ENCODE measurements at places on chromosomes 12 and 14. TPM values are rescaled to one million over a fixed set of nuclear protein-coding genes. Genes with fewer than 3 reads are reported as not detected.
A peak's percentile ranks its signal among the peaks of the same experiment; 100 is the strongest.

Gene DLGAP5
- polyA plus RNA-seq: 31.2 TPM

- DNase-seq: no peak
These were observed 1636.5 kb upstream of the SEL1L start for GRCh38 chr14:83170165-83170564.

DNA sequence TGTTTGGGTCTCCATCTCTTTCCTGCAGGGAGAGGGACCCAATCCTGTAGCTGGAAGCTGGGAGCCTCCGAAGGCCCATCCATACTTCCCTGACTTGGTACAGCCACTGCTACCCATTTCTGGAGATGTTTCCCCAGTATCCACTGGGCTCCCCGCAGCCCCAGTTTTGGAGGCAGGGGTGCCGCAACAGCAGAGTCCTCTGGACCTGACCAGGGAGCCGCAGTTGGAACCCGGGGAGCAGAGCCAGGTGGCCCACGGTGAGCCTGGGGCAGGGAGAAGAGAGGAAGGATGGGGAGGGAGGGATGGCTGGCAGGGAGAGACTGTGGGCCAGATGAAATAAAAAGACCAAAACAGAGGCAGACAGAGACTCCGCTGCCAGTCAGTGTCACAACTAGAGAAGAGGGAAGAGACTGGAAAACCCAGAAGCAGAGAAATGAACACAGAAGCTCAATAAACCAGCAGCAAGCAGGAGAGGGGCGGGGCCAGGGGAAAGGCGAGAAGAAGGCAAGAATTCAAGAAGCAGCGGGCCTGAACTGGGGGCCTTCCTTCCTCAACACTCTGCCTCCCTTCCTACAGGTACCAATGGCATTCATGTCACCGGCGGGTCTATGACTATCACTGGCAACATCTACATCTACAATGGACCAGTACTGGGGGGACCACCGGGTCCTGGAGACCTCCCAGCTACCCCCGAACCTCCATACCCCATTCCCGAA, 6.3 kb downstream of the LTBR start:
- no peak for DNase-seq

DNA sequence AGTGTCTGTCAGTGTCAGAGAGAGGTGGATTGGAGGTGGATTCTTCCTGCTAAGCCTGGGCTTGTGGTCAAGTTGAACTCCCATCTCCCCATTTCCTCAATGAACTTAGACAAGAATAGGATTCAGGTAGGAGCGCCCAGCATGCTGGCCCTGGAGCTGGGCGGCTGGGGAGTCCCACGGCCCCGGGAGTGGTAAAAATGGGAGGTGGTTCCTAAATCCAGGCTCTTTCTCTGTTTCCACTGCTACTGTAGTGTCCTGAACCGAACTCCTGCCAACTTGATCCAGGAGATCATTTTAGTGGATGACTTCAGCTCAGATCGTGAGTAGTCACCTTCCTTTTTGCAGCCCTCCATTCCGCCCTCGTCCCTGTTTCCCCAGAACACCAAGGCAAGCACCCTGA, 65.1 kb downstream of the GALNT16 start:
- DNase-seq: no peak

- no peak for DNase-seq
These were observed 211.0 kb upstream of the GARIN6 start for GRCh38 chr12:99436584-99436983.

GRCh38 chr12:76618031-76618430, 58.5 kb upstream of the OSBPL8 start:
- no peak for DNase-seq

DNA sequence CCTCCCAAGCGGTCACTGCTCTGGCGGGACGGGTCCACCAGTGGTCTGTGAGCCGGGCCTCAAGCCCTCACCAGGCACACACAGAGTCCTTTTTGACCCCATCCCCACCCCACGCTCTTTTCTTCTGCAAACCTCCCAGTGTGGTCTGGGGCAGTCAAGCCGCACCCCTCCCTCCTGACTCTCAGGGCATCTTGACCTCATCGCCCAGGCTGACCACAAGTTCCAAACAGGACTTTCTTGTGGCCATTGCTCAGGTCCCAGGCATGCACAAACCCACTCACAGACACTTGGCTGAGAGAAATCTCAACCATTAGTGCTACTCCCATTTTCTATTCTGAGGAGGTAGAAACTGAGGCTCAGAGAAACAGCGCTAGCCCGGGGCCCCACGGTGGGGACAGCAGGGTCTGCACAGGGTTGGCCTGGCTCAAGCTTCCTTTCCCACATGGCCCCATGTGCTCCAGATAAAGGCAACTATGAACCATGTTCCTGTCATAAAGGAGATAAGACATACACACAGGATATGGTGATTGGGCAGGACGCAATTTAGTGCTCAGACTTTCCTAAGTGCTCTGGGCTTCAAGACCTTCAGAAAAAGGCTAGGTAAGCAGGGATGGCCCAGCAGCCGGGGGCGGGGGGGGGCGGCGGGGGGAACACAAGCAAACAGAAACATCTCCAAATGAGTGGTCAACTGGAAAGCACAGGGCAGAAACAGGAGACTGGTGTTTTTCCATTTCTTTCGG, 69.6 kb downstream of the ITPK1 start:
- peak; percentile 63 for DNase-seq
